ENCODE measurements at places on chromosomes 5 and 9.
A peak's percentile ranks its signal among the peaks of the same experiment; 100 is the strongest.

- DNase-seq: no peak
Measured at GRCh38 chr9:78014776-78015175, 16.8 kb downstream of the GNAQ start.

GRCh38 chr5:142801495-142801871, 31.3 kb downstream of the ARHGAP26 start:
- no peak for DNase-seq

- DNase-seq: no peak
Measured at GRCh38 chr5:146778795-146779194, 99.8 kb downstream of the PPP2R2B start.

- DNase-seq: no peak
Measured at GRCh38 chr5:142716963-142717362, 31.1 kb upstream of the FGF1 start.

DNA sequence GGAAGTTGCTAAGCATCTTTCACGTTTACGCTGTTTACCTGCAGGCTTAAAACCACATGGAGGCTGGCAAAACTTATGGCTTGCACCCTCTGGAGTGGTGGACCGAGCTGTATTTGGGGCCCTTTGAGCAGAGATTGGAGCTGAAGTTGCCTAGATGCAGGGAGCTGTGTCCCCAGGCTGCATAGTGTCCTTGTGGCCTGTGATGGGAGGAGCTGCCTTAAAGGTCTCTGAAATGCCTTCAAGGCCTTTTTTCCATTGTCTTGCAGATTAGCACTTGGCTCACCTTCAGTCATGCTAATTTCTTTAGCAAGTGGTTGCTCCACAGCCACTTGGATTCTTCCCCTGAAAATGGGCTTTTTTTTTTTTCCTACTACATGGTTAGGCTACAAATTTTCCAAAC, 81.5 kb upstream of the CHD1 start:
- no peak for DNase-seq

DNA sequence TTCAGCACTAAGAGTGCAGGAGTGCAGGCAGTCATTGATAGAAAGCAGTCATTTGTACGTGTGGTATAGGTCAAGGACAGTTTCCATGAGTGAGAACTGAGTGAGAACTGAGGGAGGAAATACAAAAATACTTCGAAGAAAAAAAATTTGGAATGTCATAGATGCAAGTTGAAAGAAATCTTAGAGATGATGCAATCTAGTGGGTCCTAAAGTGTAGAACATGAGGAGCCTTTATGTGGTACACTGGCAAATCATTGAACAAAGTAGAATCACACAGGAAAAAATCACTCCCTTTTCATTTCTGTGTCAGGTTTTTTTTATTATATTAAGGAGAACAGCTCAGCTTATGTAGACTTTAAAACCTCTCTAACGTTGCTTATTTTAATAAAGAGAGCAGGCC, 26.4 kb upstream of the SLC1A1 start:
- no peak for DNase-seq

DNA sequence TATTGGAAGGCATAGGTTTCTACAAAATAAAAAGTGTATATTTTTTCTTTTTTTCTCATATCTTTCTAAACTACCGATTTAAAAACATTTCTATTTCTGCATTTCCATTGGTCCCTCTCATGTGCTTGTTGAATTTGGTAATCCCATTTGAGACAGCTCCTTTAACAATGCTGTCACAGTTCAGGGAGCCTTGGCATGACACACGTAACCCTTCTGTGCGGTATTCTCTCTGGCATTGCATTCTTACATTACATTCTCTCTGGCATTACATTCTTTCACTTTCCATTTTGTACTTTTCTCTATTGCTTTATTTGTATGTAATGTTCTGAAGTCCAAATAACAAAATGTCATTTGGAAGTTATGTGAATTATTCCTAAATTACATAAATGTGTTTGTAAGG, 150.7 kb upstream of the RASGRF2 start:
- no peak for DNase-seq

DNA sequence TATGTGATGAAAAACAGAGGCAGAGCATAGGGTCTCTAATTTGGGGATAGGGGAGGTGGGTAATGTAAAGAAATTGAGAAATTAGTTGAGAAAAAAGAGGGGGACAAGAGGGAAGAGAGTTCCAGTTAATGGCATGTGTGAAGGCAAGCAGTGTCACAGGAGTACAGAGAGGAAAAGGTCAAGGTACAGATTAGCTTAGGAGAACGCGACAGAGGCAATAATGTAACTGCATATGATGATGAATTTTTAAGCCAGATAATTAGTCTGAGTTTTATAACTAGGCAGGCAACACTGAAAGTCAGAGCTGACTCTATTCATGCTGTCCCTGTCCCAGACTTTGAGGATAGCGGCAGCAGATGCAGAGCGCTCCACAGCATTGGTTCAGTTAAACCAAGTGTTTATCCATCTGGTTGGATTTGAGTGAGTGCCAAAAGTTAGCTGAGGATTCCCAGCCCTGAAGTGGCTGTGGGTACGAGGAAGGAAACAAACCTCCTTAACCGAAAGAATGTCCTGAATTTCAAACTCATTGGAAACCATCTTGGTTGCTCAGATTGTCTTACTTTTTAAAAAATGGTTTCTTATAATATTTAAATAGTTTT, 315.2 kb downstream of the ARHGAP26 start:
- DNase-seq: peak; percentile 77

GRCh38 chr9:114737118-114737517, 55.1 kb upstream of the TEX48 start:
- no peak for DNase-seq

DNA sequence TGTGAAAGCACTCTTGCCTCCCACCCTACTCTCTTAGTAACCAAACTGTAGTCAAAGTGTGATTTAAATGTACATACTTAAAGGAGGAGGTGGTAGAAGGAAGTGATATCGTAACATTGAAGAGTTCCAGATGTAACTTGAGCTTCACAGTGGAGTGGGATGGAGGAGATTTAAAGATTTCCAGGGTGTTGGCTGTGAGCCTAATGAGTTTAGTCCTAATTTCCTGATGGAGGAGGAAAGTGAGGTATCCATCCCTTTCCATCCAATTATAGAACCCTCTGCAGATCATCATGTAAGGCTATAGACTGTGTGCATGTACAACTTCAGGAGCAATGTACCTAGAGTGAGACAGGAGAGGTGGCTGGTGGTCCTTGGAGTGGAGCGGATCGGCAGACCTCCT, 1163.9 kb upstream of the SEMA6A start:
- no peak for DNase-seq

DNA sequence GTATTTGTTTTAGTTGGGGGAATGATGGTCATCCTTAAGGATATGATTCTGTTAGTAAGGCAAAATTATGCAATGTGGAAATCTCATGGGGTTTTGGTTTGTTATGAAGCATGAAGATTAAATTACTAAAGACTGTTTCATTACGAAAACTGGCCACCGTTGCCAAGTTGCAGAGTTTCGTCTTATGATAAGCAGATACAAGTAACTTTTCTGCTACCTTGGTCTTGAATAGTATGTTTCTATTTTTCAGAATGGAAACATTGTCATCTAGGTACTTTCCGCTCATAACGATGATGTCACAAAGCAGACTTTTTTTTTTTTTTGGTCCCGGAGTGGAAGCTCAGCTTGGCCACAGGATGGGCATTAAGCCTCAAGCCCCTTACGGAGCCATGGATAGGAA, 4.2 kb downstream of the CCNI2 start:
- no peak for DNase-seq

- no peak for DNase-seq
Measured at GRCh38 chr9:126347911-126348760, 21.5 kb downstream of the MVB12B start.

- no peak for DNase-seq
Measured at GRCh38 chr5:9025942-9026341, 519.9 kb downstream of the SEMA5A start.

- no peak for DNase-seq
Measured at GRCh38 chr5:155025895-155026294, 12.3 kb downstream of the KIF4B start.

- DNase-seq: no peak
Measured at GRCh38 chr5:170270293-170271069, 27.1 kb downstream of the LCP2 start.

DNA sequence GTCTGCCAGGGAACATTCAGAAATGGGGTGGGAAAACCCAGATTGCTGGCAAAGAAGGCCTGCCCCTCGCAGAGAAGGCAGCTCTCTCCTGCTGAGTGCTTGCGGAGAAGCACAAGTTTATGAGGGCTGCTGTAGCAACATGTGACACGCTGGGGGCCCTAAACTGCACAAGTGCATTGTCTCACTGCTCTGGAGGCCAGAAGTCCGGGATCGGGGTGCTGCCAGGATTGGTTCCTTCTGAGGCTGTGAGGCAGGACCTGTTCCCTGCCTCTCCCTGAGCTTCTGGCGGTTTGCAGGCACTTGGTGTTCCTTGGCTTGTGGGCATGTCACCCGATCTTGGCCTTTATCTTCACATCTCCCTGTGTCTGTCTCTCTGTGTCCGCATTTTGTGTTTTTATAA, 75.6 kb upstream of the NEURL1B start:
- DNase-seq: no peak

GRCh38 chr5:172133359-172134029, 54.5 kb downstream of the STK10 start:
- no peak for DNase-seq

- DNase-seq: no peak
Measured at GRCh38 chr5:179313849-179314521, 31.3 kb downstream of the ADAMTS2 start.

GRCh38 chr9:99000476-99001395, 57.0 kb downstream of the COL15A1 start:
- DNase-seq: peak; percentile 41

- no peak for DNase-seq
Measured at GRCh38 chr5:307794-308579, 13.5 kb upstream of the AHRR start.

GRCh38 chr9:86187121-86187520, 72.3 kb downstream of the C9orf153 start:
- DNase-seq: peak; percentile 43

DNA sequence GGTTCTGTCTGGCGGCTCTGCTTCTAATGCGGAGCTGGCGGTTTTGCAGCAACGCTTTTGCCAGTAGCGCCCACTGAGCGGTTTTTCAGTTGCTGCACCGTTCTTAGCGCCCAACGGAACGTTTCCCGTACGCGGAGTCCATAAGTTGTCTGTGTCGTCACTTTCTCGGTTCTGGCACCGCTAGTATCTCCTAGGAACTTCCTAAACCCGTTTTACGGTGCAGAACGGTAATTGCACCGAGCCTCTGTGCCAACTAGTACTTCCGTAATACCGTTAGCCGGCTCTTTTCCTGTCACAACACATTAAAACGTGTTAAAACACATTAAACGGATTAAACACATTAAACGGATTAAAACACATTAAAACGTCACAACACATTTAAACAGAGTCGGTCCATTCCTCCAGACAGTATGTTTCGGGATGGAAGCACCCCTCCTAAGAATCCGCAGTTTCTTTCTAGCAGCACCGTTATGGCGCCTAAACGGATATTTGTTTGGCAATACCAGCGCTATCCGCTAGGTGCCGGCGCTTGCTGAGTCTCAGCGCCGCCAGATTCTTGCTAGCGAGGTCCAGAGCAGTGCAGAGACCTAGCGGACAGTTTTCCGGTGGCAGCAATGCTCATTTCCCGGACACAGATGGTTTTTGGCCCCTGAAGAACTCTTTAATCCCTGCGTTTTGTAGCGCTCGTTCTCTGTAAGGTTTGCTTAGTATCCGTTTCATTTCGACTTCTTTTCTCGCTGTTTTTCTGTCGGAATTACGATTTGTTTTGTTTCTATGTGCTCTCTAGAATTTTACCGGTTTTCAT, 45.4 kb downstream of the ANXA2R start:
- no peak for DNase-seq

GRCh38 chr9:120434532-120434931, 145.4 kb downstream of the CDK5RAP2 start:
- DNase-seq: no peak

DNA sequence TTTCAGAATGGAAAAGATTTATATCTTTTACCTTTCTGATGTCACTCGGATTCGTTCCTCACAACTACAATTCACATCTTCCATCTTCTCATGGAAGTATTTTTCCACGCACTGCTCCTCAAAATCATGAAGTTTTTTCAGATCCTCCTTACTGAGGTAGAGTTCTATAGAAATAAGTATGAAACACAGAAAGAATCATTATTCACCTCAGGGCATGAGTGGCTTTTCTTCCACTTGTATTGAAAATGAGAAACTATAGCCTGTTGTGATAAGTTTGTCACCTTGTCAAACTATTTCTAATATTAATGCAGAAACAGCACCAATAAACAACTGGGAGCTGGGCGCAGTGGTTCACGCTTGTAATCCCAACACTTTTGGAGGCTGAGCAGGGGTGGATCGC, 116.0 kb downstream of the TRPM6 start:
- no peak for DNase-seq

GRCh38 chr9:95796029-95796428, 79.5 kb upstream of the ERCC6L2 start:
- DNase-seq: peak; percentile 93

GRCh38 chr5:56088967-56089829, 94.4 kb upstream of the IL6ST start:
- no peak for DNase-seq

GRCh38 chr5:33167541-33167940, 273.2 kb upstream of the TARS1 start:
- DNase-seq: no peak

- no peak for DNase-seq
Measured at GRCh38 chr5:128665747-128666355, 127.8 kb upstream of the FBN2 start.

DNA sequence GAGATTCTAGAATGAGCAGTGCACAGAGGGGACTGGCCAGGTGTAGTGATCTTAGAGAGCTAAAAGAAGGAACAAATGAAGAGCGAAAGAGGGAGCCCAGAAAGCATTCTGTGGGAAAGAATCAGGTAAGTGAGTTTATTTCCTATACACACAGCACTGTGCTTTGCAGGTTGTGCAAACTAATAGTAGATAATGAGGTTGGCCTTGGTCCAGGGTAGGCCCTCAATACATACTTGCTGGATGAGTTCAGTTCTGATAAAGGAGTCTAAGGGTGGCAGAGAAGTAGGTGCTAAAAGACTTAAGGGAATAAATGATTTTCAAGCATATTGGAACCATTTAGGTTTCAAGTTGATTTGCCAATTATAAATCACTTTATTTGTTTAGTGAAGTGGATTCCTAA, 122.0 kb downstream of the NPR3 start:
- no peak for DNase-seq

DNA sequence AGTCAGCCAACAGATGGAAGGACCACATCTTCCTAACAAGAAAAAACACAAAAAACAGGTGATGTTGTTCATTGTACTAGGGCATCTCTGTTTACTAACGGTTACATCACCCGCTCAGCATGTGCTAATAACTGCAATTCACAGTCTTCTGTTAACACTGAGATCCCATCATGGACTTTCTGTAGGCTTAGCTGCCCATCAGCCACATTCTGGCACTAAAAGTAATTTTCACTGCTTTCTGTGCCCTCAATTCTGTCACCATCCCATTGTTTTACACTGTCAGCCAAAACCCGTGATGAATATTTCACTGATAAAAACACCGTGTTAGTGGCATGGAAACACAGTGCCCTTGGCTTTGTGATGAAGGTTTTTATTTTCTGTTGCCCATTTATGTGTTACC, 64.6 kb downstream of the CAST start:
- DNase-seq: no peak

Data from NCI-H2029 (cell line).